Thoracic aorta (tissue), 2 donors: ENCODE measurements at places on chromosomes 1 and 21.

DNA sequence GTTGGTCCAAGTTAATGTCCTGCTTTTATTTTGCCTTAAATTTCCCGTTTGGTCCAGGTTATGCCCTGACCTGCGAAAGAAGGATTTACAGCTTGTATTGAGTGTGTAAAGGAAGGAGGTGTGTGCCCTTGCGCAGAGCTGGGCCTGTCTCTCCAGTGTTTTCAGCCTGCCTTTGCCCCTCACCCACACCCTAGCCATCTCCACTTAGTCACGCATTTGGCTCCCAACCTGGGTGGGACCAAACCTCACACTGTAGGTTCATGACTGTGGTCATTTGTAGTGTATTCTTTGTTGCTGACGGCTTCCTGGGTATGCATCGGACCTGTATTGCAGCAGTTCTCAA lies 572 bp upstream of the SRSF10 start:
- DNase-seq, result no peak

DNA sequence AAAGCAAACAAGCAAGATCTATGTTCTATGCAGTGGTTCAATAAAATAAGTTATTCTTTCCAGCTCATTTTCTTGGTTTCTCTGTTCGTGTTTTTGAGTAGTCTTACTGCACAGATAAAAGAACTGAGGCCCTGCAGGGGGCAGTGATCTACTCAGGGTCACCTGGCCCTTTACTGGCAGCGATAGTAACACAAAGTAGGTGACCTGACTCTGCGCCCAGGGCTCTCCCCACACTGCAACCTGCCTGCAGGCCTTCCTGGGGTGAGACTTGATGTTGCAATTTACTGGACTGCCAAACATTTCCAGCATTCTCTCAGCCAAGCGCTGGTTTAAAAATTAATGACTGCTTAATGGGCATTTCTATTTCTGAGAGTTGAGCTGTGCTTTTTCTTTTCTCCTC lies 110.3 kb downstream of the HUNK start:
- DNase-seq, result no peak

DNA sequence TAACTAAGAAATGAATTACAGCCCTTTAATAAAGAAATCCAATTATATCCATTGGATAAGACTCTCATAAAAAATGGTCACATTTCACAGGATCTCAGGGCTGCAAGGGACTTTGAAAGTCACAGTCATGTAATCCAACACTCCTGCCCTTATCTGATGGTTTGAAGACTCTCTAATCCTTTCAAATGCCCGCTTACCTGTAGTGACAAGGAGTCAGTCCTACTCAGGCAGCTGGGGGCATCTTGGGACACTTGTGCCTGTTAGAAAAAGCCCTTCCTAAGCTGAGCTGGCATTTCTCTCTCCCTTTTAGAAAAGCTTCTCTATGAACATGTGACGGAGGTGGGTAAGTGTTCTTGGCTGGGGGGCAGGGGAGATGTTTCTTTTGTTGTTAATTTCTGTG lies 11.0 kb upstream of the ZNF691 start:
- DNase-seq, result no peak

GRCh38 chr1:89962742-89963075 lies 32.2 kb upstream of the ZNF326 start:
- no peak for DNase-seq

- DNase-seq, result no peak
Observed at GRCh38 chr1:42891465-42892138, 45.2 kb downstream of the ZNF691 start.

GRCh38 chr1:45221716-45222115 lies 15.3 kb upstream of the ZSWIM5 start:
- no peak for DNase-seq

DNA sequence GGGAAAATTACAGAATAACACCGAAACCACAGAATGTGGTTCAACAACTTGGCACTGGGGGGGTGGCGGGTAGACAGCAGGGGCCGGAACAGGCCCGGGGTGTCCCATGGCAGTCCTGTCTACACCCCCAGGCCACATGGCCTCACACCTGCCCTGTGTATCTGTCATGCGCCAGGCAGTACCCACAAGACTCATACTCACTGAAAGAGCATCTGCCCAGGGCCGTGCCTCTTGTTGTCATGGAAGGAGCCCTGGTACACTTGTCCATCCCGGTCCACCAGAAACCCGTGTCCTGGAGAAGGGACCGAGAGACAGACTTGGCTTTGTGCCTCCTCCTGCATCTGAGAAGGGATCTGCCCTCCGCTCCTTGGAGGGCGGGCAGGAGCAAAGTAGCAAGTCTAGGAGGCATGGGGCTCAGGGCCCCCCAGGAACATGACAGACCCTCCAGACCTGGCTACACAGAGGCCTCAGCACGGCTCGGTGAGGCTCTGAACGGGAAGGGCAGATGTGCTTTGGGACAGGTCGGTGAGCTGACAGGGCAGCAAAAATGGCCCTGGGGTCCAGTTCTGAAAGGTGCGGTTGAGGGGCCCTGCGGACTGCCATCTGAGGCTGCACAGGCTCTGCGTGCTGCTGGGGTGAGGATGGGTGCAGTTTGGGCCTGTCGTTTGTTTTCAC lies 5.6 kb downstream of the MORN1 start:
- no peak for DNase-seq

DNA sequence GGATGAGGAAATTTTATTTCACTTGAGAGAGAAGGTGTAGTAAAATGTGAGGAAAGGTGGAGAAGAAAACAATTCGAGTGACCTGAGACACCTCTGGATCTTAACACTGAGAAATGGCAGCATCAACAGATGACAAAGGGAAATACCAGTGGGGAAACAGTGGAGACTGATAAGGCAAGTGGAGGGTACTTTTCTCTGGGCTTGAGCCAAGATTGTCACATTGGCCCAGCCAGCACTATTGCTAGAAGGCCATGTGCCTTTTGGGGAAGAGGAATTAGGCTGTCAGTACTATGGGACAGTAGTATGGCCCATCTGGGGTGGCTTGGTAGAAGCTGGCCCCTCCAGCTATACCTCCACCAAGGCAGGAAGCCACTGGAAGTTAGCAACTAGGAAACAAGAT lies 8.4 kb downstream of the SYPL2 start:
- no peak for DNase-seq

- no peak for DNase-seq
Observed at GRCh38 chr1:87335175-87335884, 6.7 kb downstream of the LMO4 start.

DNA sequence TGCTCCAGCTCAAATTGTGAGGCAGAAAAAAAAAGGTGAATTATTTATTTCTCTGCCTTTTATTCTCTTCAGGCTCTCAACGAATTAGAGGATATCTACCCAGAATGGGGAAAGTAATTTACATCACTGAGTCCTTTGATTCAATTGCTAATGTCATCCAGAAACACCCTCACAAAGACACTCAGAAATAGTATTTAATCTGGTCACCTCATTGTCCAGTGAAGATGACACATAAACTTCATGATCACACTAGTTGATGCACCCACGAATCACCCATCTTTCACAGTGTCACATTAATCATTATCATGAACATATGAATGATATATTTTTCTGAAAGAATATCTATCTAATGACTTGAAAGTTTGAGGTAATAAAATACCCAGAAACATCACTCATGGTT lies 868.5 kb downstream of the BRINP3 start:
- DNase-seq, result no peak

DNA sequence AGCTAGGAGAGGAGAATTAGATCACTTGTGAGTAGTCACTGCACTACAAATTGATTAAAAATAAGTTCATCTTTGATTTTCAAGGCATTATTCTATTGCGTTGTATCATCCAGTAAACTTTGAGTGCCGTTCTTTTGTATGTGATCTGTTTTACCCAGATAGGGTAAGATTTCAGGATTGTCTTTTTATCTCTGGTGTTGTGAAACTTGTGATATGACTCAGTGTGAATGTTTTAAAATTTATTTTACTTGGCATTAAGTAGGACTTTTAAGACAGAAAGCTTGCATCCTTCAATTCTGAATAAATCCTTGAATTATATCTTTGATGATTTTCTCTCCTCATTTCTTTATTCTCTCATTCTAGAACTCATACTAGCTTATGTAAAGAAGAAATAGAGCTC lies 93.3 kb upstream of the ADAMTS5 start:
- no peak for DNase-seq

DNA sequence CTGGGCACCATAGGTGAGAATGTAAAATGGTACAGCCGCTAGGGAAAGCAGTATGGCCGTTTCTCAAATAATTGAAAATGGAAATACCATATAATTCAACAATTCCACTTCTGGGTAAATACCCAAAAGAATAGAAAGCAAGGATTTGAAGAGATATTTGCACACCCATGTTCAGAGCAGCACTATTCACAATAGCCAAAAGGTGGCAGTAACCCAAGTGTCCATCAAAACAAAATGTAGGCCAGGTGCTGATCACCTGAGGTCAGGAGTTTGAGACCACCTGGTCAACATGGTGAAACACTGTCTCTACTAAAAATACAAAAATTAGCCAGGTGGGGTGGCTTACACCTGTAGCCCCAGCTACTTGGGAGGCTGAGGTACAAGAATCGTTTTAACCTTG lies 62.1 kb downstream of the OLIG1 start:
- DNase-seq, result no peak

- no peak for DNase-seq
Observed at GRCh38 chr1:51734896-51735745, 118.2 kb downstream of the OSBPL9 start.

DNA sequence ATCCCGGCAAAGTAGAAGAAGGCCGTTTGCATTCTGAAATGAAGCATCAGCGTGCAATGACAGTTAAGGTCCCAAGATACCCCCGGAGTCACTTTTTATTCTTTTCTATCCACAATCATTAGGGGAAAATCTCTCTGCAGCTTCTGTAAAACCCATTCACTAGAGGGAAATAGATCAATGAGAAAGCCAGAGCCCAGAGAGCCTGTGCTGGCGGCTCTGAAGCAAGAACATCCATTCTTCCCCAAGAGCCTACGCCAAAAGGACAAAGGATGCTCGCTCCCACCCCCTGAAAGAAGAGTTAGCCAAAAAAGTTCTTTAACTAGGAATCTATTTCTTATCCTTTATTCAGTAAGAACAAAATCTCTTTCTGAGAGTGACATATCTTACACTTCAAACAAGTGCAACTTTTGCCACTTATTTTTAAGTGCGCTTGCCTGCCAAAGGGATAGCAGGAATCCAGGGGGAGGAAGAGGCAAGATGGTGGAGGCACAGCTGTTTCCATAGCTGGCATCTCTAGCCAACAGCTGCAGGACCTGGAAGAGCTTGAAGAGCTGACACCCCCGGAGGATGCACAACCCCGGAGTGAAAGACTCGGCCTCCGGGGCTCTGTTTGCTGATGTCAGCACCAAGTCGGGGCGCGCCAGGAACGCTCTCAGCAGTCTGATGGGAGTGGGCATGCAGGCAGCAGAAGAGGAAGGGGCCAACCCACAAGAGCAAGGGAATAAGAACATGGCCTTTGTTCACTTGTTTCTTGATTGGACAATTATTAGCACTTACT lies 68.7 kb downstream of the KCNN3 start:
- no peak for DNase-seq

GRCh38 chr1:179053486-179053885 lies 27.8 kb downstream of the FAM20B start:
- no peak for DNase-seq

- no peak for DNase-seq
Observed at GRCh38 chr1:6635910-6636760, 11.5 kb downstream of the THAP3 start.

DNA sequence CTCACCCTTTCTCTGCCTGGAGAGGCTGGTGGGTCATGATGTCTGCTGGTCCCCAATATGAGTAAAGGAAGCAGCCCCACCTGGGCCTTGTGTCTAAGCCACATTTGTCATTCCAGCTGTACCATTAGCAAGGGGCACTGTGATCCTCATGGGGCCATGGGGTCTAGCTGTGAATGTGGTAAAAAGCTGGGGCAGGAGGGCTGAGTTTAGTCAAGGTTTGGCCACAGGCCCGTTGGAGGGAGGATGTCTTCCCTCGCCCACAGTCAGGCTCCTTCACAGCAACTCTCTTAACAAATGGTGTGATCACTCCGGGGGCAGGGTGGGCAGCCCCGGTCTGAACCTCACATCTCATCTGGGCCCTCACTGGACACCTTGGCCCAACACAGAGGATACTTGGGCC lies 115.4 kb downstream of the DMRTB1 start:
- no peak for DNase-seq

DNA sequence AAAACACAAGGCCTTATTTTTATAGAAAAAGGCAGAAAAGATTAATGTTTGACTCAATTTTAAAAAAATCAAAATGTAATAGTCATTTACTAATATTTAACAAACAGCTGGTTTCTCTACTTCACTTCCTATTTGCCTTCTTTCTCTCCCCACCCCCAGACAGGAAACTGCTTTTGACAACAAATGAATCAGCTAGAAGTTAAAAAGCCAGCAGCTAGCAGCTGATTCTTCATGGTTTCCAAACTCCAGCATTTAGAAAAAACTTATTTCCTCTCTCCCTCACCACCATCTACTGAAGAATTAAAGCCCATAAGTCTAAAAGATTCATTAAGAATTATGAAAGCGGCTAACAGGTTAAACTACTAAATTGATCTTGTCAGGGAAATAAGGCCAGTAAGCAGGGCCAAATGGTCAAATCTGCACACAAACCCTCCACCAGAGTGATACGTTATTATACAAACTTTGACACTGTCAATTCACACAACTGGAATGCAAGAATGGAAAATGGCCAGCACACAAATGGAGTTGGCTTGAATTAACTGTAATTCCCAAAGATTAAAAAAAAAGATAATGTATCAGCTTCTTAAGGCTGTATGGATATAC lies 4.0 kb downstream of the WDR26 start:
- DNase-seq, result no peak

DNA sequence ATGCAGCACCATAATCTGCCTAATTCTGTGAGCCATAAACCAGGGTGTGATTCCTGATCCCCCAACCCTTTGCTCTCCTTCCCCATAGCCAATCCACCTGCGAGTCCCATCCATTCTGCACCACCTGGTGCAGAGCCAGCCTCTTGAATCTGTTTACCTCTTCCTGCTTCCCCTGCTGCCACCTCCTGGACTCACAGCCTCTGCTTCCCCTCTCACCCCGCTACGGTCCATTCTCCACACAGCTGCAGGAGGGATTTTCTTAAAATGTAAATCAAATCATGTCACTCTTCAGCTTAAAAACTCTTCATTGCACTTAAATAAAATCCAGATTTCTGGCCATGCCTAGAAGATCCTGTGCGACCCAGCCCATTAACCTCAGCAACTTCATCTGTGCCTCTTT lies 186.7 kb downstream of the FOXD2 start:
- DNase-seq, result no peak
